T-cell (primary cell): ENCODE measurements at places on chromosomes 2 and 18. TPM values are rescaled to one million over a fixed set of nuclear protein-coding genes. Genes with fewer than 3 reads are reported as not detected.

The REEP1 gene
- total RNA-seq, result 0.12 TPM

The MERTK gene
- 0.30 TPM for total RNA-seq

The AMER3 gene
- not detected for total RNA-seq

The AGXT gene
- 0.41 TPM for total RNA-seq

GRCh38 chr2:179857236-179857635 lies 4.2 kb downstream of the ZNF385B start:
- no peak for DNase-seq
- peaks cover 8% of the 10 kb centered on the region for H3K4me1 ChIP-seq
- no peak overlapping the region for H3K27ac ChIP-seq
- no peak overlapping the region for H3K4me3 ChIP-seq
- peaks cover 11% of the 10 kb centered on the region for H3K27me3 ChIP-seq
- H3K36me3 ChIP-seq, result no peaks in the 10 kb centered on the region

DNA sequence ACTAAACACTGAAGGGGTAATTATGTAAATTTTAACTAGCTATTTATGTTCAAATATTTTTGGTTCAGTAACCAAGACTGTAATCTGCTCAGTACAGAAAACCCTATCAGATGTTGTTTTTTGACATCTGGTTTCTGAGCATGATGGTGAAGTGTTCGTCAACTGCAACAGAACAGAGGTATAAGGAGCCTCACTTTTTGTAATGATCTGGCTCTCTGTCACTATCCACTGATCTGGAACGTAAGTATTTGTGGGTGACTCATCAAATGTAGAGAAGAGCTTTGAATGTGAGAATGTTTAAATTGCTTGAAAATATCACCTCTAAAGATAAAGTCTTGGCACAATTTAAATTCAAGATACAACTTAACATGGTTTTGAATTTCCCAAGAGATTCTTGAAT lies 213.6 kb upstream of the FAM98A start:
- no peaks in the 10 kb centered on the region for H3K27me3 ChIP-seq
- H3K27ac ChIP-seq, result no peak overlapping the region
- DNase-seq, result no peak
- no peaks in the 10 kb centered on the region for H3K4me1 ChIP-seq
- H3K4me3 ChIP-seq, result no peak overlapping the region

DNA sequence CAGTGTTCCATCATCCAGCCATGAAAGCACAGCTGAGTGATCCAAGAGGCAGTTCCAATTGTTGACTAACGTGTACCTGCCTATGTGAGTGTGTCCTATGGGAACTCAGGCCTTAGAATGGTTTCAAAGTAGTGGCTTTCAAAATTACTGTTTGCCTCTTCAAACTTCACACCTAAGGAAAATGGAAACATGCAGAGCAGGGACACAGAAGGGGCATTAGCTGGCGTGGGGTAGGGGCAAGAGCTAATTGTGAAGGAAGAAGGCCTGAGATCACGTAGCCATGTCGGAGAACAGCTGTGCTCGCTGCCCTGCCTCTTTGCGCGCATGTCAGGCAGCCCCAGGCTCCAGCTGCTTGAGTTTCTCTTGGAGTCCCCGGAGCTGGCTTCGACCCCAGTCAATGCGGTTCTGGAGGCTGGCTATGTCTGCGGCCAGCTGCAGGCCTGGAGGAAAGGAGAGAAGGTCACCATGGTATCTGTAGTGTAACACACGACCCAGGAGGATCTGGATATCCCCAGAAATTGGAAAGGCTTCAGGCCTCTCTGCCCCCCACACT lies 3.8 kb upstream of the IMP4 start:
- no peak overlapping the region for H3K4me3 ChIP-seq
- H3K27ac ChIP-seq, result no peak overlapping the region

- DNase-seq, result no peak
- no peak overlapping the region for H3K4me3 ChIP-seq
- no peaks in the 10 kb centered on the region for H3K4me1 ChIP-seq
- no peaks in the 10 kb centered on the region for H3K27me3 ChIP-seq
- no peaks in the 10 kb centered on the region for H3K36me3 ChIP-seq
- H3K27ac ChIP-seq, result no peak overlapping the region
Measured at GRCh38 chr2:239904496-239904895, 120.6 kb downstream of the NDUFA10 start.

- no peaks in the 10 kb centered on the region for H3K27me3 ChIP-seq
- H3K4me3 ChIP-seq, result no peak overlapping the region
- no peak for DNase-seq
- H3K4me1 ChIP-seq, result peaks cover 51% of the 10 kb centered on the region
- peak overlapping the region; percentile 86 for H3K27ac ChIP-seq
- H3K36me3 ChIP-seq, result no peaks in the 10 kb centered on the region
Measured at GRCh38 chr2:105737980-105738657, 6.6 kb upstream of the NCK2 start.
